ENCODE measurements at places on chromosomes 3 and 15.

DNA sequence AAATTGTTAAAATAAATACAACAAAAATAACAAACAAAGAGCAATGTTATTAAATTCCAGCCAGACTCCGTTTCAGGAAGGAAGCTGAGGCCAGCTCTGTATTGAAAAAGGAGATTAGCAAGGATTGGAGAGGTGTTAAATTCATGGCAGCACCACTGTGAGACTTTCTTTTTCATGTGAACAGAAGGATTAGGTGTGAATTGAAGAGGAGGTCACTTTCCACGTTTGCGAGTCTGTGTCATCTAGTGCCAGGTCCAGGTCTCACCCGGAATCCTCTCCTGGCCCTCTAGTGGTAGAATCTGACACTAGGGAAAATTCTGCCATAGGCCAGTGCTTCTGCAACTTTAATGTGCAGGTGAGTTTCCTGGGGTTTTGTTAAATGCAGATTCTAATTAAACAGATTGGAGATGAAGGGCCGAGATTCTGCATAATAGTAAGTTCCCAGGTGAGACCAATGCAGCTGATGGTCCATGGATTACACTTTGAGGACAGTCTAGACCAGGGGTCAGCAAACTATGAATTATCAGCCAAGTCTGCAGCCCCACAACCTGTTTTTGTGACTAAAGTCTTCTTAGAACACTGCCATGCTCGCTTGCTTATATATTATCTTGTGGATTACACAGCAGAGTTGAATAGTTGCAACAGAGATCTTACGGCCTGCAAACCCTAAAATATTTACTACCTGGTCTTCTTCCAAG is 9.2 kb upstream of the SLC6A1 start:
- peak; percentile 46 for DNase-seq

DNA sequence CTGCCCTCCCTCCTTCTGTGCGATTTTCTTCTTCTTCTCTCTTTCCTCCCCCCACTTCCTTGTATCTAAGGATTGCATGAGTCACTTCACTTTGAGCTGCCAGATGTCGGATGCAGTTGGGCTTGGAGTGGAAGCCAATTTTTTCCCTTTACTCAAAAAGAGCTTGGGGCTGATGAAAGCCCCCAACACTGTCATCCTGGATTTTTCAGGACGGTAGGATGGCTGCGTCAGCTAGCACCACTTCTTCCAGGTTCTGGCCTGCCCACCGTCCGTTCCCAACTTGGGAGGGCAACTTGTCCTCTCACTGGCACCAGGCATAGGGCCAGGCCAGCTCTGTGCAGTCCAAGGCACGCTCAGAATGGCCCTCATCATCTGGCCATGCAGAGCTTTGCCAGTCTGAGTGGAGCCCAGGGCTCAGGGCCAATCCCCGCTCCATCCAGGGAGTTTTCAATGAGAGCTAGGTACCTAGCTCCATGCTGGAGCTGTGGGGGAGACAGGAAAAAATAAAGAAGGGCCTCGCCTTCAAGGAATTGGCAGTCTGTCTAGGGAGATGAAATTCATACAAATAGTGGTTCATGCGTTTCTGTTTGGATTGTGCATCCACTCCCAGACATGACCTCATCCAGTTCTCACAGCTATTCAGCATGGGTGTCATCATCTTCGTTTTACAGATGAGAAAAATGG is 47.7 kb upstream of the INSYN1 start:
- peak; percentile 88 for DNase-seq

DNA sequence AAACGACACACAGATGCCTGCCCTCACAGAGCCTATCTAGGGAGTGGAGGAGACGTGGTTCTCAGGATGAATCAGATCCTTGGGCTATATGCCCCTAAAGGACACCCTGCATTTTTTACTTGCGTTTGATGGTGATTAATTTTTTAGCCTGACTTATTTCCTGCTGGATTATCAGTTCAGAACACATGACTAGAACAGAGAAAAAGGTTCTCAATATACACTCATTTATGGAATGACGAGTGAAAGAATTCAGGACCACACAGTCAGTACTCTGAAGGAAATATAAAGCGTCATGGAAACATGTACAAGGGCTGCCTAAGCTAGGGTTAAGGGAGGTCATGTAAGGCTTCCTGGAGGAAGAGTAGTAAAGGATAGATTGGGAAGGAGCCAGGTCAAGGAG is 121.8 kb downstream of the SSR3 start:
- peak; percentile 8 for DNase-seq

- DNase-seq: no peak
Observed at GRCh38 chr3:161905520-161906132, 409.0 kb downstream of the OTOL1 start.

DNA sequence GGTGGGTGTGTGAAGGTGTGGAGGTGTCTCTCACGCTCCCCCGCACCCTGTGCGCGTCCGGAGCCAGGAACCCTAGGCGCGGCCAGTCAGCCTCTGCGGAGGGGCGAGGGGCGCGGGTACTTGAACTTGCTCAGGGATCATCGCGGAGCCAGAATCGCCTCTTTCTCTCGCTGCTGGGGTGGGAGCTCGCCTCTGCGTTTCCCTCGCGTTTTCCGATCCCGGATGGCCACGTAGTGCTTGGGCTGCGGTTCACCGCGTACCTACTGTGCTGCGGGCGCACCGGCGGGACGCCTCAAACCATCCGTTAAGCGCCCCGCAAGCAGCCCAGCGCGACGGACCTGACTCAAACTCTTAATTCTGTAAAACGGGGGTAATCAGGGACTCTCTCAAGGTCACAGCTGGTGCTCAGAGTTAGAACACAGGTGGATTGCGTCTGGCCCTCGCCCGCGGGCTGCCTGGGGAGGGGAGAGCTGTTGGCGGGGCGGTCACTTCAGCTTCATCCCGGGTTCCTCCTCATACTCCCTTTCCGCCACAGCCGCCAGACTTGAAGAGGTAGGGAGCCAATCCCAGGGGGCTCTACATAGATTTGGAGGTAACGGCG is 686 bp downstream of the MYRIP start:
- DNase-seq: no peak

GRCh38 chr15:87498560-87498959 is 758.0 kb downstream of the NTRK3 start:
- DNase-seq: peak; percentile 18

GRCh38 chr15:77907824-77908751 is 169.4 kb downstream of the TBC1D2B start:
- DNase-seq: peak; percentile 68

- no peak for DNase-seq
Observed at GRCh38 chr3:131728898-131729642, 226.3 kb upstream of the MRPL3 start.

- no peak for DNase-seq
Observed at GRCh38 chr3:143036557-143036956, 35.2 kb downstream of the U2SURP start.

DNA sequence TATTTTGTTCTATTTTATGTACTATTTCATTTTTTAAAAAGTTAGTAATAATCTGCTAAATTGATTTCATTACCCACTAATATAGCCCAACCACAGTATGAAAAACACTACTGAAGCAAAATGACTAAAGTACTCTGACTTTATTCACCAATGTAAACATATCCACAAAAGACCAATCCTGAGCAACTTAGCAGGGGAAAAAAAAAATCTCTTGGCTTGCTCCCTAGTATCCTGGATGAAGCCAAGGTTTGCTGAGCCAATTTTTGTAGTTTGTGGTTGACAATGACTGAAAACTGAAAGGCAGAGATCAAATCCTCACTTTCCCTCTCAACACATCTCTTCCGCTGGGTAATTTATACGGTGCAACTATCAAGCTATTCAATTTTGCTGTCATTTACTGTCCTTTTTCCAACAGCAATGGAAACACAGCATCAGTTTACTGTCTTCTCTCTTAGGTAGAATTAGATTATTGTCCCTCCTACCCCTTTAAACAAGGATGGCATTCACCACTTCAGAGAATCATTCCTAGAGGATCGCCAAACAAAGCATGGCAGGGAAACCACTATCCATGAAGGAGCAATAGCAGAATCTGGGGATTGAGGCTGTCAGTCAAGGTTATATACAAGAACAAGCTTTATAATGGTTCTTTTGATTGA is 149.7 kb downstream of the THRB start:
- DNase-seq: peak; percentile 72

- peak; percentile 46 for DNase-seq
Observed at GRCh38 chr15:41011055-41011815, 58.0 kb downstream of the CHAC1 start.
